ENCODE measurements at places on chromosomes 7 and 10.
A peak's percentile ranks its signal among the peaks of the same experiment; 100 is the strongest.

- no peaks in the 10 kb centered on the region for H3K4me1 ChIP-seq
- H3K4me3 ChIP-seq: no peak overlapping the region
- no peak overlapping the region for H3K27ac ChIP-seq
- DNase-seq: no peak
- no peaks in the 10 kb centered on the region for H3K27me3 ChIP-seq
Observed at GRCh38 chr10:124657806-124658205, 86.4 kb downstream of the FAM53B start.

- no peak for DNase-seq
- no peak overlapping the region for H3K27ac ChIP-seq
Observed at GRCh38 chr10:71771204-71771603, 2.1 kb downstream of the VSIR start.

GRCh38 chr7:87918740-87919139 lies 15.3 kb upstream of the ADAM22 start:
- no peaks in the 10 kb centered on the region for H3K36me3 ChIP-seq
- no peak for DNase-seq
- H3K4me1 ChIP-seq: peaks cover 7% of the 10 kb centered on the region
- H3K27ac ChIP-seq: no peak overlapping the region
- no peak overlapping the region for H3K4me3 ChIP-seq
- H3K27me3 ChIP-seq: no peaks in the 10 kb centered on the region

GRCh38 chr10:61752111-61753011 lies 89.6 kb downstream of the CABCOCO1 start:
- no peaks in the 10 kb centered on the region for H3K27me3 ChIP-seq
- 0 out of 2 replicates have a peak overlapping the region, but pooled peaks have one; percentile 1 for H3K4me3 ChIP-seq
- peak; percentile 40 for DNase-seq
- peak overlapping the region; percentile 12 for H3K27ac ChIP-seq

GRCh38 chr7:52794621-52795020 lies 240.8 kb upstream of the POM121L12 start:
- no peaks in the 10 kb centered on the region for H3K27me3 ChIP-seq
- H3K4me3 ChIP-seq: no peak overlapping the region
- no peak for DNase-seq
- no peak overlapping the region for H3K27ac ChIP-seq
- no peaks in the 10 kb centered on the region for H3K4me1 ChIP-seq
- H3K36me3 ChIP-seq: no peaks in the 10 kb centered on the region

DNA sequence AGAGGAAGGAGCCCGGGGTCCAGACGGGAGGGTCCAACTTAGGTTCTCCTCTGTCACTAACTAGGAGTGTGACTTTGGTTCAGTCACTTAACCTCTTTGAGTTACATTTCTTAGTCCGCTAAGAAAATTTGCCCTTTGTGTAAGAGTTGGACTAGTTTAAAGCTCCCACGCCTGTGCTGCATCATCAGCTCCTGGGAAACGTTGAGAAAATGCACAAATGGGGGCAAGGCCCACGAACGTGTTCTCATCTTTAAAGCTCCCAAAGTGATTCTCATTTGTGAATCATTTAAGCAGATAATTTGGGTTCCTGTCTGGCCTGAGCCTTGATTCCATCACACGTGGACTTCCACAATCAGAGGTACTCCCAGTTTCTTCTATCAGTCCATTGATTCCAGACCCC lies 6.3 kb downstream of the ZNF467 start:
- no peaks in the 10 kb centered on the region for H3K27me3 ChIP-seq
- H3K27ac ChIP-seq: no peak overlapping the region
- no peaks in the 10 kb centered on the region for H3K36me3 ChIP-seq
- H3K4me1 ChIP-seq: no peaks in the 10 kb centered on the region
- no peak overlapping the region for H3K4me3 ChIP-seq
- DNase-seq: no peak

DNA sequence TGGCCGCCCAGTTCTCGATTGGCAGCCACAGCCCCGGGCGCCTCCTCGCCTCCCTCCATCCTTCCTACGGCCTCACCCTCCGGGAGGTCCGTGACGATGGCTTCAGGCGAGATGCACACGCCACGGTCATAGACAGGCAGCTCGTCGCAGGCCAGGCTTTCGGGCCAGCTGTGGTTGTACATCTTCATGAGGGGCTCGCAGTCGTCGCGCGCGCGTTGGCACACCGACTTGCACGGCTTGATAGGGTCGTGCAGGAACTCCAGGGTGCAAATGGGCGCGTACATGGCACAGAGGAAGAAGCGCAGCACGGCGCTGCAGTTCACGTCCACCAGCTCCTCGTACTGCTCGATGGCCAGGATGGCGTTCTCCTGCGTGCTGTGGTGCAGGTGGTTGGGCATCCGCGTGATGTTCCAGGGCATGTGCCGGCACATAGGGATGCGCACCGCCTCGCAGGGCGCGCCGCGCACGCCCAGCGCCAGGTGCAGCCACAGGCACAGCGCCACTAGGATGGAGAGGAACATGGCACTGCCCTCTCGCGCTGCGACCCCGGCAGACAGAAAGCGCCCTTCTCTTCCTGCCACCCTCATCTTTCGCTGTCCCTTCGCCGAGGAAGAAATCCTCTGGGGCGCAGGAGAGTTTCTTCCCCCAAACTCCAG lies 472 bp downstream of the SFRP4 start:
- H3K4me3 ChIP-seq: peak overlapping the region; percentile 49
- no peaks in the 10 kb centered on the region for H3K36me3 ChIP-seq
- no peak for DNase-seq

GRCh38 chr7:102152672-102153598 lies 133.7 kb upstream of the SH2B2 start:
- no peak overlapping the region for H3K27ac ChIP-seq
- no peaks in the 10 kb centered on the region for H3K27me3 ChIP-seq
- no peaks in the 10 kb centered on the region for H3K36me3 ChIP-seq
- DNase-seq: no peak

DNA sequence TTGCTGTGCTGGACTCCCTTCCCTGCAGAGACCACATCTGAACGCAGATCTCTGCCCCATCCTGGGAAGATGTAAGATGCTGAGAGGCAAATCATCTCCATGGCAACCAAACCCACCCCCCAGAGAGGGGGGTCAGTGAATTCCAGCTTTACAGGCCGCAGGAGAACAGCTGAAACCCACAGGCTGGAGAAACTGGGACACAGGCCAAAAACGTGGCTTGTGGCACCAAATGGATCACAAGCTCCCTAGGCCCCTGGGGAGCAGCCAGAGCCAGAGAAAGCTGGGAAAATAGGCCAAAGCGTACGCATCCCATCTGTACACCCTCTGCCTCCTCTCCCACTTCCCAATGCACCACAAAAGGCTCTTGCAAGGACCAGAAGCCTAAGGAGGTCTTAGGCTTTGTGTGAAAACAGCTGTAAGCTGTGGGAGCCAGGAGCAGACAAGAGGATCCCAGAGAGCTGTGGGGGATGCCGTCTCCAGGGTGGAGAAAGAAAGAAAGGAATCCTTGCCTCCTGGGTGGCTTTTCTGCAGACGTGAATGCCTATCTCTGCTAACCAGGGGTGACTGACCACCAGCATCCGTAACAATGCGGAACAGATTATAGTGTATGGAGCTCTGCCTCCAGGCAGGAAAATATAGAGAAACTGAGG lies 59.5 kb downstream of the TMEM130 start:
- H3K27me3 ChIP-seq: no peaks in the 10 kb centered on the region
- DNase-seq: no peak
- no peak overlapping the region for H3K27ac ChIP-seq
- no peaks in the 10 kb centered on the region for H3K36me3 ChIP-seq
- no peak overlapping the region for H3K4me3 ChIP-seq

GRCh38 chr7:156659961-156660360 lies 19.4 kb downstream of the RNF32 start:
- no peaks in the 10 kb centered on the region for H3K27me3 ChIP-seq
- no peaks in the 10 kb centered on the region for H3K4me1 ChIP-seq
- no peak for DNase-seq
- H3K36me3 ChIP-seq: no peaks in the 10 kb centered on the region
- H3K27ac ChIP-seq: no peak overlapping the region

- H3K27me3 ChIP-seq: no peaks in the 10 kb centered on the region
- no peak overlapping the region for H3K4me3 ChIP-seq
- H3K36me3 ChIP-seq: no peaks in the 10 kb centered on the region
- H3K4me1 ChIP-seq: no peaks in the 10 kb centered on the region
Observed at GRCh38 chr7:82348251-82348650, 95.3 kb downstream of the CACNA2D1 start.

DNA sequence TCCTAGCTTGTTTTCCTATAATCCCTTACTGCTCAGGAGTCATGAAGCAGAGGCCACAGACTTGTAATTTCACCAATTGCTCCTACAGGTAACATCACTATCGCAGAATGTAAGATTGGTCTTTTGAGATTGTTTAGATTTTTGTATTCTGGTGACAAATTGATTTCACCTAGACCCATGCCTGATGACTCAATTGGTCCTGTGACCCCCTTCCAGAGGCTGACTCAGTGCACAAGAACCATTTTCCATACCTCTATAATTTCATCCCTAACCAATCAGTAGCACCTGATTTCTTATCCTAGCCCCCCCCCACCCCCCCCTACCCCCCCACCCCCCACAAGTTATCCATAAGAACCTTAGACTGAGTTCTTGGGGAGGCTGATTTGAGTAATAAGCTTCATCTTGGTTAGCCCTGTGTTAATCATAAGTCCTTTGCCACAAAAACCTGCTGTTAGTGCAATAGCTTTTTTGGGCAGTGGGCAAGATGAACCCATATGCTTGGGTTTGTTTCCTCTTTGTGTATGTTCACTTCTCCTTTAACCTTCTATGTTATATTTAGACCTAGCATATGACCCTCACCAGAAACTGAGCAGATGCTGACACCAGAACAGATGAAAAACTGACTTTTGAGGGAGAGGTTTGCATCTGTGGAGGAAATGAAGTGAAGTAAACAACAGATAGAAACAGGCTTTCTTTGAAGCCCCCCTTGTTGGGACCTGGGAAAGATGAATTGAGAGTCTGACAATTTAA lies 187.1 kb downstream of the KIF20B start:
- no peaks in the 10 kb centered on the region for H3K36me3 ChIP-seq
- peak overlapping the region; percentile 94 for H3K27ac ChIP-seq
- peak overlapping the region; percentile 55 for H3K4me3 ChIP-seq
- peaks cover 39% of the 10 kb centered on the region for H3K4me1 ChIP-seq
- DNase-seq: peak; percentile 76
- H3K27me3 ChIP-seq: no peaks in the 10 kb centered on the region

DNA sequence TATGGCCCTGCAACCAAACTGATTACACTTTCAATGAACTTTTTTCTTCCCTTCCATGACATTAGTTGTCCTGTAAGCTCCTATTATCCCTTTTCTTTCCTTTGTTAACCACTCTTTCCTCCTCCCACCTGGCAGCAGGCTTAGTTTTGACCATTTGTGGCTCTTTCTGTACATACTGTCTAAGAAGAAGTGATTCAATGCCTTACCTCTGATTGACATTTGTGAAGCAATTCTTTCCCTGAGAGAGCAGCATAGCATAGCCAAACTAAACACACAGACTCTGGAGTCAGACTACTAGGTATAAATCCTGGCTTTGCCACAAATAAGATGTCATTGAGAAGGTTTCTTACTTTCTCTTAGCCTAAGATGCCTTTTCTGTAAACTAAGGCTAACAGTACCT lies 48.9 kb downstream of the AHR start:
- H3K4me3 ChIP-seq: no peak overlapping the region
- no peaks in the 10 kb centered on the region for H3K27me3 ChIP-seq
- H3K36me3 ChIP-seq: no peaks in the 10 kb centered on the region
- DNase-seq: no peak

GRCh38 chr10:28983799-28984198 lies 305.1 kb upstream of the LYZL1 start:
- H3K27me3 ChIP-seq: no peaks in the 10 kb centered on the region
- H3K4me1 ChIP-seq: no peaks in the 10 kb centered on the region
- H3K27ac ChIP-seq: no peak overlapping the region
- H3K4me3 ChIP-seq: no peak overlapping the region
- no peak for DNase-seq

GRCh38 chr7:123824754-123825067 lies 20.3 kb upstream of the HYAL4 start:
- H3K27me3 ChIP-seq: no peaks in the 10 kb centered on the region
- no peak for DNase-seq
- no peaks in the 10 kb centered on the region for H3K36me3 ChIP-seq
- no peaks in the 10 kb centered on the region for H3K4me1 ChIP-seq
- no peak overlapping the region for H3K27ac ChIP-seq
- no peak overlapping the region for H3K4me3 ChIP-seq

DNA sequence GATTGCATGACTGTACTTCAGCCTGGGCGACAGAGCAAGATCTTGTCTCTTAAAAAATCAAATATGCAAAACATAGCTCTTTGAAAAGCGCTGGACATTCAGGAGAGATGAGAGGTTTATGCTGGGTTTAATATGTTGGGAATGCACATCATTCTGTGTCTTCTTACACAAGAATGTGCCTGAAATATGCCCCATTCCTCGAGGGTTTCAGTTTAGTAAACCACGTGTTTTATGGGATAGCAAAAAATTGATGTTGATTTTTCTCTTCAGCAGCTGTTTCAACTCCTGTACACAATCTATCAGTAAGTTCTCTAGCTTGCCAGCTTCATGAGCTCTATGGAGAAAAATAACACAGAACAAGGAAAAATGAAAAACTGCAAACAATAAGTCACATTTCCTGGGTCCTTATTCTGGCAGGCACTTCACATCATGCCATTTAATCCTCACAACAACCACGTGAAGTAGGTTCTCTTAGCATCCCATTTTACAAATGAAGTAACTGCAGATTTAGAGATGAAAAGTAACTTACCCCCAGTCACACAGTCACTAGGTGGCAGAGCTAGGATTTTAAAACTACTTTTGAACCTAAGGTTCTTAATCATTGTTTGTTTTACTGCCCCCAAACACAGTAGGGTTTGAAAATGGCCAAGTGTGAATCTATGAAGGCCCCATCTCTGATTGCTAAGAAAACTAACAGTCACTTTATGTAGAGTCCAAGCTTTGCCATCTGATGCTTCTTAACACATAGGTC lies 423.6 kb downstream of the PHTF2 start:
- no peaks in the 10 kb centered on the region for H3K36me3 ChIP-seq
- no peak overlapping the region for H3K27ac ChIP-seq
- no peak overlapping the region for H3K4me3 ChIP-seq
- no peaks in the 10 kb centered on the region for H3K4me1 ChIP-seq
- no peak for DNase-seq
